ENCODE measurements at places on chromosomes 11 and 22.

DNA sequence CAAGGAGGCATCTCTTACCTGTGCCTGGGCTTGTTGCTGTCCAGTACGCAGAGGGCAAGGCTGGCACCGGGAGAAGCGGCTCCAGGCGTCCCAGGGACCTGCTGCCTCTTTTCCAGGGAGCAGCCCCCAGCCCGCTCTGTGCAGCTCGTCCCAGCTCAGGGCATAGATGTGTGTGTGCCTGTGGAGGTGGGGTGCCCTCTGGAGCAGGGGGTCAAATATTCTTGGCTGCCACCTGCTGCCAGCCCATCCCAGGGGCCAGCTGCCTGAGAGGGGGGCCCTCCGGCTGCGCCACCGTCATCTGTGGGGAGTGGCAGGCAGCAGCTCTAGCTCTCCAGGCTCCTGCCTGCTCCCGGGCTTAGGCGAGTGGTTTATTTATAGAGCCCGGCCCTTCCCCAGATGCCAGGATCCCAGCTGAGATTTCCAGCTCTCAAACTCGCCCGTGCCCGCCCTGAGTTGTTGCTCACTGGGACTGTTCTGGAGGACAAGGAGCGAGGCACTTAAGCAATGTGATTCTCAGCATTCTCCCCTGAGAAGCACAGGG is 87.5 kb downstream of the RTL6 start:
- DNase-seq: no peak

DNA sequence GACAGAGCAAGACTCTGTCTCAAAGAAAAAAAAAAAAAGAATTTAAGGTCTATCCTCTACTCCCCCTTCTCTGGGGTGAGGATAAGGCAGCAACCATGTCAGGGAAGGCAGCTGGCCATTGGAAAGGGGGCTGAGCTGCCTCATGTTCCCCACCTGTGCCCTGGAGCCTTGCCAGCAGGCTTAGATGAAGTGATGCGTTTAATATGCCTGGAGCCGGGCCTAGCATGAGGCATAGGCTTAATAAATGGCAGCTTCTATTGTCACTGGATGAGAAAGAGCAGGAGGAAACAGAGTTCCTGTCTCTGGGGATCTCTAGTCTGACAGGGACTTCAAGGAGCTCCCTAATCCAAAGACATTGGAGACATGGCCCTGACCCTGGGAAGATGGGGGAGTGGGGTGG is 3.2 kb upstream of the KCNE3 start:
- DNase-seq: no peak

GRCh38 chr11:22510741-22511140 is 114.9 kb downstream of the FANCF start:
- DNase-seq: no peak

DNA sequence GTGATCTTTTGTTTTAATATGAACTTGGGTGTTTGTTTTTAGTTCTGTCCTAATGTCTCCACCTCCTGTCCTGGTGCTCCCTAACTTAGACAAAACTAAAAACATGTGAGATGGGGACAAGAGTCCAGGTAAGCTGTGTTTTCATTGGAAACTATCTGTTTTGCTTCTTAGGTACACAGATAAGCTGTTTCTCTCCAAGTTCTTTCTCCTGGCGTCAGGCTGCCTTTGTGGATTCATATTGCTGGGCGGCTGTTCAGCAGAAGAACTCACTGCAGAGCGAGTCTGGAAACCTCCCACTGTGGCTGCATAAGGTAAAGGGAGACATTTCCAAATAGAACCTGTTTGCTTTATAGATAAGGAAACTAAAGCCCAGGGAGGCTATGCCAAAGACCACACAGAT is 24.7 kb downstream of the PANX1 start:
- no peak for DNase-seq

- DNase-seq: no peak
These were observed 495.0 kb downstream of the BRD1 start for GRCh38 chr22:49332691-49333090.

- DNase-seq: no peak
These were observed 12.0 kb downstream of the KMT2A start for GRCh38 chr11:118448294-118448693.

GRCh38 chr11:63737718-63738117 is 30.9 kb downstream of the ZFTA start:
- no peak for DNase-seq

DNA sequence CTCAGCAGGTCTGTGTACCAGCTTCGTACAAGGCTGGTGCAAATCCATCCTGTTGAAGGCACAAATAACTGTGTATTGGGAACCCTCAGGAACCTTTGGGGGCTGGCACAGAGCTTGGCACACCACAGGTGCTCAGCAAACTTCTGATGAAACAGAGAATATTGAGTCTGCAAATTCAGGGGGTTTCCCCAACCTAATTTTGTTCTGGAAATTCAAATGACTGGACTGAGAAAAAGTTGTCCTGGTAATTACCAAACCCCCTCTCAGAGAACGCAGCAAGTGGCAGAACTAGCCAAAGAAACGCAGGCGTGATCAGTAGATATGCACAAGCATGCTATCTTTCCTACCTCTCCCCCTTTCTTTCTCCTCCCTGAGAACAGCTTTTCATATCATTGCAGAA is 47.6 kb downstream of the LIF start:
- no peak for DNase-seq

DNA sequence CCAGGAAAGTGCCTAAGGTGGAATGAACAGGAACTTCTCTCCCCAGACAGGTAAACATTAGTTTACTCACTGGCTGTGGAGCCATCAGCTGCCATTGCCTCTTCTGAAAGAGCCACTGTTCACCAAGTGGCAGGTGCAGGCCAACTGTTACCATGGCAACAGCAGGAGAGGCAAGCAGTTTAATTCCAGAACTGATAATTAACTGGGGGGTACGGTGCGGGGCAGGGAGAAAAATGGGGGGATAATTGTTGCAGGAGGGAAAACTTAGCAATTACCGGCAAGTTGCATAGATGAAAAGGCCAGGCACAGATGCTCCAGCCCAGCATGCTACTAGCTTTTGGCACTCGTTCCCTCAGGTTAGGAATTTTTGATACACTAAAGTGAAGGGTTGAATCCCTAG is 85.1 kb downstream of the TRIM44 start:
- DNase-seq: no peak

GRCh38 chr11:10930224-10930971 is 72.5 kb upstream of the ZBED5 start:
- no peak for DNase-seq

DNA sequence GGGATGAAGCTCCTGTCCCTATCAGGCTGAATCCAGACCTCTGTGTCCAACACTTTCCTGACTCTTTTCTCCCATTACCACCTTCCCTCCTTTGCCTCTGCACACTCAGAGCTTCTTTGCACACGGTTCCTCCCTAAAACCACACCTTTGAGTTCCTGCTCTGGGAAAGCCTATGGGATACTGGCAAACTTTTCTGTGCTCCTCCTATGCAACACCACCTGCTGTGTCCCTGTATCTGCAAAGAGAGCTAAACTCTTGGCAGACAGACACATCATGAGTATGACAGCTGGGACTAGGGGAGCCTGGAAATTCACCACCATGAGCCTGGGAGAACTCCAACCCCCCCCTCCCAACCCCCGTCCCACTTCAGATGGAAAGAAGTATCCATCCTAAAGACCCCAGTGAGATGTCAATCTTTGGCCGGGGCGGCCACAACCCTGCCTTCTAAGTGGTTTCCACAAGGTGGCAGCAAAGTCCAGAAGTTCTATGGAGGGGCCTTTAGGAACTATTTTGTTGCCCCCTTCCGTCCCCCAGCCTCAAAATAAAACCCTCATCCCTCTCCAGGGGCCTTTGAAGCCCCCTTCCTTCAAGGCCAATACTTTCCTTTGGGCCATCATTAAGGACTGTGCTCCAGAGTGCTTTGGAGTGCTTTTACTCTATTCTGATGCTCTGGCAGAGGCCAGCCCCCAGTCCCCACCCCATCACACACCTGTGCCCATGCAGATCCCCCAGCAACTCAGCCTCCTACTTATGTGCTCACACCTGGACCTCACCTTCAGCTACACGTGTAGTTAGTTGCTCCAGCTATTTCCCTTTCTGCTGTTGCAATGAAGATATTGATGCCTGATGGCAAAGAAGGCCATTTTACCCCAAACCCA is 19.4 kb downstream of the HTR3A start:
- DNase-seq: peak; percentile 4

Measured in stimulated activated CD8-positive, alpha-beta memory T cell treated with anti-CD3 and anti-CD28 coated beads, Interleukin-7, amount 100 ng/mL, for 1 hour (primary cell).